ENCODE measurements at places on chromosomes 12 and 14.

GRCh38 chr14:39861229-39861600 is 429.0 kb upstream of the FBXO33 start:
- no peak for DNase-seq

GRCh38 chr12:7634561-7634960 is 31.1 kb downstream of the APOBEC1 start:
- no peak for DNase-seq

- DNase-seq: no peak
Observed at GRCh38 chr12:109127533-109128242, 11.3 kb downstream of the ACACB start.

DNA sequence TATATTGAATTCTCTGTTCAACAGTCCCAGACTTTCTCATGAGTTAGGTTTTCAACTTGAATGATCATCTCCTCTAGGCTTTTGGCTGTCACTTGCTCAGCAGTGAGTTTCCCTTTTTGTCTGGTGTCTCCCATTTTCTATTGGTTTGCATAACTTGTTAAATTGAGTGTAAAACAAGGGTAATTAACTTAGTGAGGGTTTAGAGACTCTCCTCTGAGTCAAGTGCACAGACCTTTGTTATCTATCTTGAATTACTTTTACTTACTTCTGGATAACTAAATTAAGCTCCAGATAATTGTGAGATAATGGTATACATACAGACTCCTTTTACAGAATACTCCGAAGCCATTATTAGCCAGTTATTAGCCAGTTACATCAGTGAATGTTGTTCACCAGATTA is 22.0 kb downstream of the MLXIP start:
- no peak for DNase-seq

- no peak for DNase-seq
Observed at GRCh38 chr12:54215989-54216796, 27.4 kb upstream of the SMUG1 start.

GRCh38 chr12:49055978-49056754 is 4.4 kb downstream of the KMT2D start:
- peak; percentile 9 for DNase-seq

GRCh38 chr12:82515652-82516051 is 157.3 kb downstream of the METTL25 start:
- DNase-seq: no peak

DNA sequence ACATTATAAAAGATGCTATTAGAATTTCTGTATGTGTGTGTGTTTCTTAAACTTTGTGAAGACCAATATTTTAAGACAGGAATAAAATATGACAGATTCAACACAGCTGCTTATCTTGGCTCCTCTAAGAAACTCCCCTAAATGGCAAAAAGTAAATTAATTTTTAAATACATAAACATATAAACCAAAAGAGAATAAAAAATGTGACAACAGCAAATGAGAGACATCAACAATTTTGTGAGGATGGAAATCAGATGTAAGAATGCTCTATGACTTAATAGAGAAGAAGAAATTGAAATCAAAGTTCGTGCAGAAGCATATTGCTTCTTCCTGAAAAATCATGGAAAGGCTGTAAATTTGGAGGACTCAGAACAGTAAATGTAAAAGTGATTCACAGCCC is 1083.8 kb downstream of the FLRT2 start:
- no peak for DNase-seq

DNA sequence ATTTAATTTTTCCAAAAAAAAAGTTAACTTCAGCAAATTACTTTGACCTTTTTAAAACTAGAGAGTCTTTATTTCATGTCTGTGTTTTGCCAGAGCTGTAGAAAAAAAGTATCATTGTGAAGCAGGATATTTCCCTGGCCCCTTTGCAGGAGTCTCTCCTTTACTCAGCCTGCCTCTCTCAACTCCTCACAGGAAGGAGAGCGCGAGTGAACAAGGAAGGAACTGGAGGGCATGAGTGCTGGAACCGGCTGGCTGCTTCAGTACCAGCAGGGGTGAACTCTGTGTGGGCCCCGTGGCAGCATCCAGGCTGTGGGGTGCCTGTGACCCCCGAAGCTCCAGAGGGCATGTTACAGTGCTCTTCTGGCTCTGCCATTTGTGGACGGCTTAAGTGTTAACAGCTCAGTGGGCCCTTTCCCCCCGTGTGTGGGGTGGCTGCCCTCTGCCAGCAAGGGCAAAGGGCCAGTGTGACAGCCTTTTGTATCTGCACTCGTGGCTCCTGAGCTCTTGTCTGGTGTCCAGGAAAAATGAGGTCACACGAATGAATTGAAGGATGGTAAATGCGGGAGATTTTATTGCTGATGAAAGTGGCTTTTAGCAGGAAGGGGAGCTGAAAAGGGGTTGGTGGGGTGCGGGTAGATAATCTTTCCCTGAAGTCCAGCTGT is 76.6 kb upstream of the KCNH3 start:
- peak; percentile 1 for DNase-seq

DNA sequence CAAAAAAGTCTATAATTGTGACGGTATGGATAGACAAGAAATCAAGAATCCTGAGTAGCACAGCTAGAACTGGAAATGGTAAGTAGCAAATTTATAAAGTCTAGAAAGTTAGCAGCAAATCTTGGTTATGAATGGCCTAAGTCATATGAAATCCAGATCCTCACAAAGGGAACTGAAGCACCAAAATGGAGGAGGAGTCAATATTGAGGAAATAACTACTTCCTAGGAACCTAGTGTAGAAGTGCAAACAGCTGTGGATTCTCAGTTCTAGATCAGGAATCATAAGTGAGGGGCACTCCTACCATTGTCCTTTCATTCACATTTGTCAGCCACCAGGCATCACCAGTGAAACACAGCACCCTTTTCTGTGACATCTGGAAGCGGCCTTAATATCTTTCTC is 202.2 kb upstream of the DCN start:
- DNase-seq: no peak

GRCh38 chr12:39178837-39179236 is 264.1 kb downstream of the KIF21A start:
- no peak for DNase-seq

DNA sequence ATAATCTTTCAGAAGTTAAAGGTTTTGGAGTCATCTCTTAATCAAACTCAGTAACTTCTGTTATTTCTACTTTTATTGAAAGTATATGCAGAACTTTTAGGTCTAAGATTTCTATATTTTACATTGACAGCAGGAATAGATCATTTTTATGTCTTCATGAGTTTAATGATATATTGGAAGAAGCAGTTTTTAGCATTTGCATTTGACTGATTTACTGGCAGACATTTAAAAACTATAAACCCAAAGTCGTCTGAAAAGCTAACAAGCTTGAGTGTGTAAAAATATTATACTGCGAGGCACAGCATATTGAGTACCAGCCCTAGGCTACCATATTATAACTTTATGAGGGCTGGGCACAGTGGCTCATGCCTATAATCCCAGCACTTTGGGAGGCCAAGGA is 214.0 kb upstream of the GARIN2 start:
- no peak for DNase-seq

DNA sequence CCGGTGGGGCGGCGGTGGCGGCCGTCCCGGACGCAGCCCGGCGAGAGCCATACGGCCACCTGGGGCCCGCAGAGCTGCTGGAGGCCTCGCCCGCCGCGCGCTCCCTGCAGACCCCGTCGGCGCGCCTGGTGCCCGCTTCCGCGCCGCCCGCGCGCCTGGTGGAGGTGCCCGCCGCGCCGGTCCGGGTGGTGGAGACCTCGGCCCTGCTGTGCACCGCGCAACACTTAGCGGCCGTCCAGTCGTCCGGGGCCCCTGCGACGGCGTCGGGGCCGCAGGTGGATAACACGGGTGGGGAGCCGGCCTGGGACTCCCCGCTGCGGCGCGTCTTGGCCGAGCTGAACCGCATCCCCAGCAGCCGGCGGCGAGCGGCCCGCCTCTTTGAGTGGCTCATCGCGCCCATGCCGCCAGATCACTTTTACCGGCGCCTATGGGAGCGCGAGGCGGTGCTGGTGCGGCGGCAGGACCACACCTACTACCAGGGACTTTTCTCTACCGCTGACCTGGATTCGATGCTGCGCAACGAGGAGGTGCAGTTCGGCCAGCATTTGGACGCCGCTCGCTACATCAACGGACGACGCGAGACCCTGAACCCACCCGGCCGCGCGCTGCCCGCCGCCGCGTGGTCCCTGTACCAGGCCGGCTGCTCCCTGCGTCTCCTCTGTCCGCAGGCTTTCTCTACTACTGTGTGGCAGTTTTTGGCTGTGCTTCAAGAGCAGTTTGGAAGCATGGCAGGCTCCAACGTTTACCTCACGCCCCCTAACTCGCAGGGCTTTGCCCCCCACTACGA is 716 bp downstream of the RIOX1 start:
- DNase-seq: no peak

DNA sequence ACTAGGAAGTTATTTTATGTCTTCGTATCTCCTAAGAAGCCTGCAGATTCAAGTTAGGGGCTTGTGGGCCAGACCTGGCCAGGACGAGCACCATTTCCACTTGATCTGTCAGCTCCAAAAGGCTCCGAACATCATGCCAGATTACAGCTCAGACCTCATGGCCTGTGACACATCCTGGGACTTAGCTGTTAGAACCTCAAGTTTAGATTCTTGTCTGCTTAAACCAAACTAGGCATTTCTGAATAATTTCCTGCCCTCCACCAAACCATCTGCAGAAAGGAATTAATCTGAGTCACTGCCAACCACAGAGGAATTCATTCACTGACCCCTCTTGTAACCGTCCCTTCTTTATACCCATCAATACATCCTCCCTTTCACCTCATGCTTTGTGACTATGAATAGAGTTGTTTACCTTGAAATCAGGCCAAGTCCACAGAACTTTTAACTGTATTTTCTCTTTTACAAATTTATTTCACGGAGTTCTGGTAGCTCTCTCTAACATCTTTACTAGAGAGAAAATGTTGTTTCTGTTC is 120.3 kb downstream of the FBXL14 start:
- no peak for DNase-seq

DNA sequence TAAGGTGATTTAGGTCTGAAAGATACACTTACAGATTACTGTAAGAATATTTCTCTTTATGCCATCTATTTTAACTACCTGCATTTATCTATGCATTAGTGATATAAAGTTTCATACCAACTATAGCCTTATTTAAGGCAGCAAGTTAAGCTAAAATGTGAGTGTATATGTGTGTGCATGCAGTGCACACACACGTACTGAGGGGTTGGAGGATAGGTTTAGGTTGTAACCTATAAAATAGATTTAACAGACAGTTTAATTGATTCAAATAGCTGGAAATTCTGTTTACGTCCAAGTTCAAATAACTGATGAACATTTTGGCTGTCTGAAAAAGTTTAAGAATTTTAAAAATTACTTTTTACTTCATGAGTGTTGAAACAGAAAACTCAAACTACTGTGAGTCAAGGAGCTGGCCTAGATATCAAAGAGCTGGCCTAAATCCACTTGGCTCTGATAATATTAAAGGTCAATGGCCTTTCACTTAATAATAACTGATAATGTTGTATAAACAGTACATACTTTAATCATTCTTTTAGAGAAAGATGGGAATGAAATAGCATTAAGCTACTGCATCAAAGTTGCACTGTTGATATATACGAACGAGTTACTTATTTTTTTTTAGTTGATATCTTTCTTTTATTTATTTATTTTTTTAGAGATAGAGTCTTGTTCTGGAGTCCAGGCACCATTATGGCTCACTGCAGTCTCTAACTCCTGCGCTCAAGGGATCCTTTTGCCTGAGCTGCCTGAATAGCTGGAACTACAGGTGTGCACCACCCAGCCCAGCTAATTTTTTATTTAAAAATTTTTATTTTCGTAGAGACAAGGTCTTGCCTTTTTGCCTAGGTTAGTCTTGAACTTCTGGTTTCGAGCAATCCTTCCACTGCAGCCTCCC is 13.8 kb upstream of the KCNJ8 start:
- no peak for DNase-seq

DNA sequence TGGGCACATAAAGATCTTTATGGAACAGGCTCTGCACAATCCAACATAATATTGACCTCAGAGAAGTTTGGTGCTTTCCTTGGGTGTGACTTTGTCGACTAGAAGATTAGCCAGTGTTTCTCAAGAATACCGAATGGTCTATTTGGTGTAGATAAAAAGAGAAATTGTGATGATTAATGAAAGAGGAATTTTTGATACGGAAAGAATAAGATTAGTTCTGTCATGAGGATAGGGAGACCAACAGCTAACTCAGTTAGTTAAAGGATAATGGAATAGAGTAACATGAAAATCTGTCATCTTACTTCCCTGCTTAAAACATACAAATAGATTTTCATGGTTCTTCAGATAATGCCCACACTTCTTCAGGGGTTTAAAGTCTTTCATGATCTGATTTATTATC is 24.2 kb downstream of the PTPRO start:
- DNase-seq: no peak

DNA sequence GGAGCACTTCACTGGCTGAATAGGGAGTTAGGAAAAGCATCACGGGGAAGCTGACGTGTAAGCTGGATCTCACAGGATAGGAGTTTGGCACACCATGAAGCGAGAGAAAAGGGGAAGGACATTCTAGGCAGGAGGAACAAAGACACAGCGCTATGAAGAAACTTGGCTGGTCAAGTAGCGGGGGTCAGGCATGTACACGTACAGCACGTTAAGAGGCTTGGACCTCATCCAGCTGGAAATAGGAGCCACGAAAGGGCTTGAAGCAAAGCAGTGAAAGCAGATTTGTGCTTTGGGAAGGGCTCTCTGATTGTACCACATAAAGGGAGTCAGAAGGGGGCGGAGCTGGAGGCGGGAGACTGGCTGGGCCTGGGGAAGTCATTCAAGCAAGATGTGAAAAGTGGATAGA is 19.6 kb upstream of the GALNT8 start:
- peak; percentile 6 for DNase-seq

DNA sequence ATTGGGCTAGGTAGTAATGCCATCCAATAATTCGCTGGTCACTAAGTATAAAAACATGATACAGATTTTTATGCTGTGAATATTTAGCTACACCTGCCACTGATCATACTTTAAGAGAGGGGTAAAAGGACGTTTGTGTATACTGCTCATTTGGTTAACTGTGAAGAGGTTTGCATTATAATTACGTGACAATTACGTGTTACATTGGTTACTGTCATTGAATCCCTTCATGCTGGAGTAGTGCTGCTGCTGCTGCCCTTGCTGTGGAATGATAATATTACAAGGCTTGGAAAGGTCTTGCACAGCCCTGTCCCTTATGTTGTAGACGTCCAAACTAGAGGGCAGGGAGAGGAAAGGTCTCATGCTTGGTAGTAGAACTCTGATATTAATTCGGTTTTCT is 312.2 kb upstream of the ATP2B1 start:
- no peak for DNase-seq

DNA sequence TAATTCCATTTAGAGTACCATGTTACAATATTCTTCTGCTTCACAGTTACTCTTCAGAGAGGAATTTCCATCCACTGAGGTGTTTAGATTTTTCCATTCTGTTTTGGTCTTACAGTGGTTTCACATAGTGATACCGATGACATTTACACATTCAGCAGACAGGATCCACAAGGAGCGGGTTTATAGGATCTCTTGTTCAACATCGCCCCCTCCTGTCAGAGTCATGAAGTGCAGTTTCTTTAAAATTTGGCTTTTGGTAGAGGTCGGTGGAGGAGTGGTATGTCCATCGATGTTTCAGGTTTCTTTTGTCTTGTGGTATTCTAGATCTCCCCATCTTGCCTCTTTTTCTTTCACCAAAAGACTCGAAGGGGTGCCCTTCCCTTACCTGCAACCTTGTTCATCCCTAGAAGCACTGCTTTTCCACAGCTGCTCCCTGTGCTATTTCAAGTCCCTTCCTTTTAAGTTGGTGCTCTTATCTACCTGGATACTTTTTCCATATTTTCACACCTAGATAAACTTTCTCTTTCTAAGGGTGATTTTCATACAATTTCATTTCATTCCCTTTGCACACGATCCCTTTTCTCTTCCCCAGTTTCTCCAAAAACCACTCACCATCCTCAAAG is 181.3 kb downstream of the ITPR2 start:
- peak; percentile 54 for DNase-seq

- no peak for DNase-seq
Observed at GRCh38 chr12:25558586-25558985, 5.5 kb upstream of the LMNTD1 start.

- DNase-seq: no peak
Observed at GRCh38 chr14:95508377-95508776, 8.1 kb downstream of the SYNE3 start.
